ENCODE measurements at places on chromosomes 12 and 14.

- DNase-seq = no peak
Measured at GRCh38 chr12:58741226-58741625, 179.1 kb downstream of the LRIG3 start.

DNA sequence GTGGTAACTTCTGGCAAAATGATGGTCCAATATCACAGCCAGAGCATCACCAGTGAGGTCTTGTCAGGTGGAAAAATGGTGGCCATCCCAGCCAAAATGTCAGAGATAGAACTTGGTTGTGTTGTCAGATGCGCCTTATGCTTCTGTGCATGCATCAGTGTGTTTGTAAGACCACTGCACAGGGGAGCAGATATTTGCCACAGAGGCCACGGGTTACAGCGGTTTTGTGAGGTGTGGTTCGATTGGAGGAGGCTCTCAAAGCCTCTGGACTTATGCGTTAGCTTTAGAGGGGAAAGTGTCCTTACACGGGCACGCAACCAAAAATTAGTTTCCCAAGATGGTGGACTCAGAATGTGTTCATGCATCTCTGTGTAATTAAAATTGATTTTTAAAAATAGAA, 243.8 kb downstream of the ADGRD1 start:
- DNase-seq = no peak

DNA sequence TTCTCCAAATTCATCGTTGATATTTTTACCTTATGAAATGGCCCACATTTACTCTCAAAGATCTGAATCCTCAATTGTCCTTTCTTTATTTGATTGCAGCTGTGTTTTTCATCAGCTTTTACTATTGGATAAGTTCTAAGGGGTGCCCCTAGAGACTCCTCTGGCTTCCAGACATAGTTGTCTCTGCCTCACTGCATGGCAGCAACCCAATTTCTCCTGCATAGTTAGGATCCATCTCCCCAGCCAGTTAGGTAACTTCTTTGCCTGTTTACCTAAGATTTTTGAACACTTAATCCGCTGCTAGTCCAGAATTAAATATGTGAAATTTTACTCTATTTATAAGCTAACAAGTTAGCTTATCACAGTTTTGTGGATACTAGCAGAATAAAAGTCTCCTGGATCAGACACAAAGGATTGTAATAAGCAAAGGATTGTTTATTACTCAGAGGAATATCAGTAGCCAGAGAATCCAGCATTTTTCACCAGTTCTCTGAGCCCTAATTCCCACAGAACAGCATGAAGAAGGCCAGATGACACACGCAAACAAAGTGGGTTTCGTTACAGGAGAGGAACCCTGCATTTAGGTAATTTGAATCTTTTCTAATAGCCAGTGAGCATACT, 101.1 kb downstream of the BBS10 start:
- DNase-seq = no peak

- DNase-seq = no peak
Measured at GRCh38 chr12:12880537-12880936, 10.8 kb upstream of the GPRC5A start.

DNA sequence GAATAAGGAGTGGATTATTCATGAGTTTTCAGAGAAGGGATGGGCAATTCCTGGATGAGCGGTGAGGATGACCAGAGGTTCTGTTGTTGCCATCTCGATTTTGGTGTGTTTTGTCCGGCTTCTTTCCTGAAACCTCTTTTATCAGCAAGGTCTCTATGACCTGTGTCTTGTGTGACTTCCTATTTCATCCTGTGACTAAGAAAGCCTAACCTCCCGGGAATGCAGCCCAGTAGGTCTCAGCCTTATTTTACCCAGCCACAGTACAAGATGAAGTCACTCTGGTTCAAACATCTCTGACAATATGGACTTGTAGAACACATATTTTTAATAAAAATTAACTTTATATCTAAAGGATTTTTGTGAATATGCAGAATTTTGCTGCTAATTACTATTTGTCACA, 716.4 kb downstream of the FSCB start:
- DNase-seq = no peak

DNA sequence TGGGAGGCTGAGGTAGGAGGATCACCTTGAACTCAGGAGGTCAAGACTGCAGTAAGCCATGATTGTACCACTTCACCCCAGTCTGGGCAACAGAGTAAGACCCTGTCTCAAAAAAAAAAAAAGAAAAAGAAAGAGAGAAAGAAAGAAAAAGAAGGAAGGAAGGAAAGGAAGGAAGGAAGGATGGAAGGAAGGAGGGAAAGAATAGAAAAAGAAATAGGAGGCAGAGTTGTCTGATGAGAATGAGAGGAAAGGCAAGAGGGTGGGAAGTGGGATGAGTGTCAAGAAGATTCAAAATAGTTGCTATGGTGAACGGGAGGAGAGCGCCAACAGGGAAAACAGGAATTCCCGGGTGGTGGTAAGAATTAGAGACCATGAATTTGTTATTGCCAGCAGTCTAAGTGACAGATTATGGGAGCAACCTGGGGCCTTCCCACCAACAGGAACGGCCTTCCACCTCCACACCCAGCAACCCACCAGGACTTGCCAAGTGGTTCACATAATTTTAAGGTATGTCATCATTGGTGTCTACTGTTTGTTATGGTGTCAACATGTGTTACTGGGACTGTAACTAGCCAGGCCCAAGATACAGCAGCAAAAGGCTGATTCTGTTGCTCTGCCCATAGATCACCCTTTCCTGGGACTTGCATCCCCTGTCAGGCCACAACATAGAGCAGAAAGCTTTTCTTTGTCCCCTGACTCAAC, 36.1 kb upstream of the C12orf76 start:
- no peak for DNase-seq

DNA sequence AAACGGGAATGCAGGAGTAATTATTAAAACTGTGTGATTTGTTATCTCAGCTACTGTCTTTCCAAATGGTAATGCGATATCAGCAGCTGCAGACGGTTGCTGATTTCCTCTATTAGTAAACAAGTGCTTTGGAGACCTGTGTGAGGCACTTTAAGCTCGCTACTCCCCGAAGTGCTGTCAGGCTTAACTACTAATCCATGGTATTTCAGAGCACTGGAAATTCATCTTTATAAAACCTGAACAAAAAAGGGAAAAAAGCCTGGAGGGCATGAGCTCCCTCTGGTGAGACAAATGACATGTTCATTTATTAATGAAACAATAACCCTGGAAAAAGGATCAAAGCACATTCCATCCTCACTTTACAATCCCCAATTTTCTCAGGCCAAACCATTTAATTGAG, 143.6 kb upstream of the OTX2 start:
- DNase-seq = no peak

- no peak for DNase-seq
Measured at GRCh38 chr12:19404242-19404880, 34.9 kb upstream of the AEBP2 start.

GRCh38 chr14:73524493-73524892, 12.4 kb upstream of the ACOT1 start:
- DNase-seq = no peak

GRCh38 chr12:2535583-2536204, 259.1 kb upstream of the FKBP4 start:
- no peak for DNase-seq

DNA sequence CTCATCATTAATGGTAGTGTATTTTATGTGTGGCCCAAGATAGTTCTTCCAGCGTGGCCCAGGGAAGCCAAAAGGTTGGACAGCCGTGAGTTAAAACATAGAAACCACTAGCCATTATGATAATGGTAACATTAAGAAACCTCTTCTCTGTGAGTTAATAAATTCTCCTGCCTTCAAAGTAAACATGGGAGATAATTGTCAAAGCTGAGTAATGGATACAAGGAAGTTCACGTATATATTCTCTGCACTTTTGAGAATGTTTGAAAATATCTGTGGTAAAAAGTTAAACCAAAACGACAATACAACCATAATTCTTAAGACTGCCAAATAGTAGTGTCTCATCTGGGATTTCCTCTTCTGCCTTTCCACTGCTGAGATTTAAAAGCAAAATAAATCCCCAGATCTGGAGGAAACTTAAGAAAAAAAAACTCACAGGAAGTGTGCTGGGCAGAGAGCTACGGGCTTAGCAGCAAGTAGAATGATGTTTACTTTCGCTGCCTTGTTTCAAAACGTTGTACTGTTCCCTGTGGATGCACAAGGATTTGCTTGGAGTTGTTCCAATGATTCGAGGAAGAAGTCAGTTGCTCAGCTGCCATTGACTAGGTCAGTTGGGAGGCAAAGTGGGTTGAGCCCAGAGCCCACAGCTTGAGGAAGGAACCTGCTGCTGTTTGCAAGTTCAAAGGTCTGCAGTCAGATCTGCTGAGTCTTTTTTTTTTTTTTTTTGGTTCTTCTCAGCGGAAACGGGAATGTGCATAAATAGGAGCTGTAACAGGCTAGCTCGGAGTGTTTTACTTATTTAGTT, 1.7 kb downstream of the TPCN1 start:
- DNase-seq = no peak

DNA sequence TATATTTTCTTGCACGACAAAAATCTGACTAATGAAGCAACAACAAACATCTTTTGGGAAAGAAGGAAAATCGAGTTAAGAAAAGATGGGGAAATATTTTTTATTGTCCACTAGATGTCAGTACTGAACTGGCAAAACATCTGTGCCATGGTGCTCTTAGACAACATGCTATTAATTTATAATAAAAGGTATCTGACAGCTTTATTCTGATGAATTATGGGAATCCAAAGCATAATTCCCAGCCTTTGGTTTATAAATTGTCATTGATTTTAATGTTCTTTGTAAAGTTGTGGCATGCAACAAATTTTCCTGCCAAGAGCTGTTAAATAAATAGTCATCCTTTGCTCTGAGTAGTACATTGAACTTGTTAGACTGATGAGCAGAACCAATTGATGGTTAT, 231.2 kb downstream of the ETNK1 start:
- DNase-seq = no peak

DNA sequence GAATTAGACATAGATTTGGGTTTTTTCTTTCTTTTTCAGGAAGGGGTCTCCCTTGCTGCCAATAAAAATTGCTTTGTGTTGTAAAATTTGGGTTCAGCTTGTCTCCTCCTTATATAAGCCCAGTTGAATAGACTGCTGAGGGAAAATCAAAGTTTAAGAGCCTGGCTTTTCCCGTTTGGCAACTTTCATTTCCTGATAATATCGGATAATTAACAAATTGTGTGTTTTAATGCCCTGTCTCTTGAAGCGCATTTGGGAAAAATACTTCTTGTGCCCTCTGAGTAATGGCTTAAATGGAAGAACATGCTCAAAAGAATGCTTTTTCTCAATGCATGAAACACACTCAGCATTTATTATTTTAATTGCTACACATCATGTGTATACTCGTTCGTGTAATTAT, 198.0 kb upstream of the DCN start:
- no peak for DNase-seq

GRCh38 chr12:120168337-120168736, 26.2 kb downstream of the GCN1 start:
- no peak for DNase-seq

DNA sequence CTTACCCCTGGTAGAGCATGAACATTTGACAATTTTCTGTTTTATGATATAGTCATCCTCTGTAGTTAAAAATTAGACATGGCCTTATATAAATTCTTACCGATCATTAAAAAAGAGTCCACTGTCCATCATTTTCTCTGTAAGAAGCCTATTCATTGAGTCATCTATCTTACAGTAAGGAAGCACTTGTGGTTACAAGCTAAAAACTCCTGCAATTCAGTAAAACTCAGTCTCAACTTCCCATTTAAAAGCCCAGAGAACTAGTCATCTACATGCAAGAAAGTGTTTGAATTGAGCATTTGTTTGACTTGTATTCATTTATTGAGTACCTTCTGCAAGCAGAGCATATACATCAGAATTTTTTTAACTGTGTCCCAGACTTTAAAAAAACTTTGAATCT, 63.3 kb downstream of the GTF2A1 start:
- no peak for DNase-seq

DNA sequence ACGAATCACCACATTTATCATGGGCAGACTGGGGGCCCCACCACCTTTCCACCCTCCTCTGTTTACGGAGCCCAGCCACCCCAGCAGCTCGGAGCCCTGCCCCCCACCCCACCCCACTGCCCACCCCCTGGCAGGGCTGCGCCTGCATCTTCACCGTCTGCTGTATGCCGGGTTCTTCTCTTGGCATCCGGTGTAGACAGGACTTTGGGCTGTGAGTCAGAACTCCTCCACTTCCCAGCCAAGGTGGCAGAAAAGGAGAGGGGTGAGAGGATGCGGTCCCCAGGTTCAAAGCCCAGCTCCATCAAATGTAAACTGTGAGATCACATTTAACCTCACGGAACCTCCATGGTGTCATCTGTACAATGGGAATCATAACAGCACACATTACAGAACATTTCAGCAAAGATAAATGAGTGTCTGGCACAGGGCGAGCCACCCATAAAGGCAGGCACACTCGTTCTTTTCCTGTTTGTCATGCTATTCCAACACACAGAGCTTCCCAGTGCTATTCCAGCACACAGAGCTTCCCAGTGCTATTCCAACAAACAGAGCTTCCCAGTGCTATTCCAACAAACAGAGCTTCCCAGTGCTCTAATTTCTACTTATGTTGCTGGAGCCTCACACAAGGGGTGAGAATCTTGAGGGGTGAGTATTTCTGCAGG, 292.7 kb upstream of the RTL1 start:
- no peak for DNase-seq

GRCh38 chr14:45015133-45015532, 53.1 kb downstream of the TOGARAM1 start:
- no peak for DNase-seq

GRCh38 chr14:24851406-24851805, 198.5 kb downstream of the STXBP6 start:
- DNase-seq = no peak

GRCh38 chr12:92244036-92244435, 98.4 kb upstream of the BTG1 start:
- DNase-seq = no peak

- no peak for DNase-seq
Measured at GRCh38 chr14:104263675-104264358, 125.4 kb downstream of the KIF26A start.

- no peak for DNase-seq
Measured at GRCh38 chr14:36222952-36223468, 46.5 kb upstream of the PTCSC3 start.

DNA sequence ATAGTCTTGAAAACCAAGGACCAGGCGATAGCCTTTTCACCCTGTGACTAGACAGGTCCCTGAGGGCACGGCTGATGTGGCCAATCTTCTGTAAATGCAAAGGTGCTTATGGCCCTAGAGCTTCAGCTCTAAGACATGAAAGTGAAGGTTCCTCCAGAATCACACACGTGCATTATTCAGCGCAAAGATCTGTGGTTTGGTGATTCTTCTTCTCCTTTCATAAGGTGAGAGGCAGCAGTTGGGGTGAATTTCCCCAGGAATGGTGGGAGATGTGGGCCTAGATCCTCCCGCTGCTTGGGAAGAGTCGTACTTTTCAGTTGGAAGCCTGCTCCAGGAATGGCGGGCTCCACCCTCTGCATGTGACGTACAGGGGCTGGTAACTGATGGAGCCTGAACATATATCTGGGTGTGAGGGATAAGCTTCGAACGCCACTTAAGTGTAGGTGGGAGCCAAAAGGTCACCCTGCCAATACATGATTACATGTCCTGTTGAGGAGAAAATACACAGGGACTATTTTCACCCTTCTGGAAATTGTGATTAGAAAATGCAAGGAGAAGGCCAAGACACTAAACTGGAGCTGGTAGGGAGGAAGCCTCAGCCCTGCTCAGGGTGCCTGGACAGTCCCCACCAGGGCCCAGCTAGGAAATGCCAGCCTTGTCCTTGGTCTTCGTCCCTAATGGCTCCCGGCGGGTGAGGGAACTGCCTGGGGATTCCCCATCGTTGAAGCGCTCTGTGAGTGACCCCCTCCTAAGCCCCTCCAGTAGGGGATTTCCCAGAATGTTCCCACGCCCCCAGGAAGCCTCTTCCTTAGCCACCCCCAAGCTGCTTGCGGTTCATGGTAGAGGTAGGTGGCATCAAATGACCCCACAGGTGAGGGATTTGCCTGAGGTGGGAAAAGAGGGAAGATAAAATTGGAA, 17.6 kb downstream of the BATF start:
- no peak for DNase-seq

GRCh38 chr12:109999649-109999971, 380 bp downstream of the ANKRD13A start:
- no peak for DNase-seq

Data from foreskin keratinocyte (primary cell).